ENCODE measurements at places on chromosomes 6 and 20.

GRCh38 chr6:161141173-161141572 lies 132.7 kb downstream of the AGPAT4 start:
- DNase-seq = no peak

DNA sequence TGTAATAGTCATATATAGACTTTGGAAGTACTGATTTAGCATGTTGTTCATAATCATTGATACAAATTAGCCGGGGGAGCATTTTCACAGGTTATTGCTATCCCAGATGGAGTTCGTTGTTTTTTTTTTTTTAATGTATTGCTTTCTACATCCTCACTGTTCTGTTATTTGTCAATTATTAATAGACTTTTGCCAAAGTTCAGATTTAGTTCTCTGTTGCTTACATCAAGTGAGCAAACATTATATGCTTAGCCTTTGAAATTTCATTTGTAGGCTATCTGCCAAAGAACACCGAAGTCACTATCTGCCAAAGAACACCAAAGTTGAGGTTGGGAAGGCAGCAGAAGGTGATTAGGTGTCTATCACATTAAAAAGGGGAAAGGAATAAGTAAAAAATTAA lies at the start of gene HAO1:
Gene HAO1, minus strand, starts transcription at position 118 of the 400 bp plus-strand sequence. Its CDS starts 36 bp downstream, at position 82.
- no peak for DNase-seq

DNA sequence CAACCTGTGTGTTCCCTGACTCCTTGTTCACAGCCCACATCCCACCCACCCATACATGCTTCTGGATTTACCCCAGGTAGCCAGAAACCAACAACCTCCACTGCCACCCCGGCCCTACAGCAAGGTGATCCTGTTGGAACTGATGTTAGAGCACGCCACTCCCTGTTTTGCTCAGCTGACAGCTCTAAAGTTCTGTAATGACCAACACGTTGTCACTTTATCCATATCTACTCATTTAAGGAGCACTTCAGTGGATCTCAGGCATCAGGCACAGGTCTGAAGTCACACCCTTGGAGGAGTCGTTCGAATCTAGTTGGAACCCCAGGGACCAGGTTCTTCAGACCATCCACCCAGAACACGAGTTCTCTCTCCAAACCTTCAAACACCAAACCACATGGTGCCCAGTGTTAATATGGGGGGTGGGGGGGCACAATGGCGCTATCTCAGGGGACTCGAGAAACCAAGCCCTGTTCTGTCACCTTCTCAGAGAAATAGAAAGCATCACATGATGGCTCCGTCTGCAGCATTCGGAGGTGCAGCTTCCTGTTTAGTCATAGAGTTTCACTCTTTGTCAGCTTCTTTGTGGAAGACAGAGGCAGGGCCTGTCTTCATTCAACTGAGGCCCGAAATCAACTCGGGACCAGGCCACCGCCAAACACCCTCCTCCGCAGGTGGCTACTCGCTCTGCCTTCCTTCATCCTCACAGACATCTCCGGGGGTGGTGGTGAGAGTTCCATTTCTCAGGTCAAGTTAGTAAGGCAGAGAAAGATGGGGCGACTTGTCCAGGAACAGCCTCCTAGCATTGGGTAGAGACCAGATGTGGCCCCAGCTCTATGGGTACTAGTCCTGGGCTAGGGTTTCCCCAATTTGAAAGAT lies 142.2 kb downstream of the NFATC2 start:
- no peak for DNase-seq

- no peak for DNase-seq
Observed at GRCh38 chr6:159716247-159717096, 10.8 kb upstream of the WTAP start.

DNA sequence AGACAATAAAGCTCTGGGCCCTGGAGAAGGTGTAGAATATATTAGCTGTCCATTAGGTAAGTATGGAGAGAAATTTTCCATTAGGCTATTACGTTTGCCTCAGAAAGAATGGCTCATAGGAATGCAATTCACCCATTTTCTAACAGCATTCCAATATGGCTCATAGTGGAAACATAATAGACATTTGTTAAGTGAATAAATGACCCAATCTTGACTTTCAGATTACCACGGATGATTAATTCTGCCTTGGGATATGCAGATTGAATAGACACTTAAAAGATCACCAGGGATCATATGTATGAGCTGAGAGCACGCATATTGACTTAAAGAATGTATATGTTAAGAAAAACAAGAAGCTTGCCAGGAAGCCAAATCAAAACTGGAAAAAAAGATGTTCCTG lies 209.1 kb upstream of the CDYL start:
- DNase-seq = no peak

All from neural crest cell (in vitro differentiated cells).